ENCODE measurements at places on chromosomes 4 and X. TPM values are rescaled to one million over a fixed set of nuclear protein-coding genes. Genes with fewer than 3 reads are reported as not detected.
A peak's percentile ranks its signal among the peaks of the same experiment; 100 is the strongest.

DNA sequence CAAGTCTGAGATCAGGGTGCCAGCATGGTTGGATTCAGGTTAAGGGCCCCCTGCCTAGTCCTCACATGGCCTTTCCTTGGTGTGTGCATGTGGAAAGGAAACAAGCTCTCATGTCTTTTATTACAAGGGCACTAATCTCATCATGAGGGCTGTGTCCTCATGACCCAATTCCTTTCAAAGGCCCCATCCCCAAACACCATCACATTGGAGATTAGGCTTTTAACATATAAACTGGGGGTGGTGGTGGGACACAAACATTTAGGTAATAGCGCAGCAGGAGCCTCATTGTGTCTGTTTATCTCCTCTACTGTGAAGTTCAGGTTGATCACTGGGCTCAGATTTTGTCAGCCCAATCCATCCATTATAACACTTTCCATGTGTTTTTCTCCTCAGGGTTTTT lies 41.0 kb downstream of the BEX3 start:
- no peaks in the 10 kb centered on the region for H3K27me3 ChIP-seq
- no peak overlapping the region for H3K27ac ChIP-seq
- DNase-seq = no peak
- H3K36me3 ChIP-seq = no peaks in the 10 kb centered on the region
- no peak overlapping the region for H3K4me3 ChIP-seq

GRCh38 chr4:155974996-155975395 lies 21.3 kb upstream of the CTSO start:
- no peaks in the 10 kb centered on the region for H3K4me1 ChIP-seq
- no peaks in the 10 kb centered on the region for H3K27me3 ChIP-seq
- no peak overlapping the region for H3K27ac ChIP-seq
- DNase-seq = no peak
- H3K4me3 ChIP-seq = no peak overlapping the region
- no peaks in the 10 kb centered on the region for H3K36me3 ChIP-seq

DNA sequence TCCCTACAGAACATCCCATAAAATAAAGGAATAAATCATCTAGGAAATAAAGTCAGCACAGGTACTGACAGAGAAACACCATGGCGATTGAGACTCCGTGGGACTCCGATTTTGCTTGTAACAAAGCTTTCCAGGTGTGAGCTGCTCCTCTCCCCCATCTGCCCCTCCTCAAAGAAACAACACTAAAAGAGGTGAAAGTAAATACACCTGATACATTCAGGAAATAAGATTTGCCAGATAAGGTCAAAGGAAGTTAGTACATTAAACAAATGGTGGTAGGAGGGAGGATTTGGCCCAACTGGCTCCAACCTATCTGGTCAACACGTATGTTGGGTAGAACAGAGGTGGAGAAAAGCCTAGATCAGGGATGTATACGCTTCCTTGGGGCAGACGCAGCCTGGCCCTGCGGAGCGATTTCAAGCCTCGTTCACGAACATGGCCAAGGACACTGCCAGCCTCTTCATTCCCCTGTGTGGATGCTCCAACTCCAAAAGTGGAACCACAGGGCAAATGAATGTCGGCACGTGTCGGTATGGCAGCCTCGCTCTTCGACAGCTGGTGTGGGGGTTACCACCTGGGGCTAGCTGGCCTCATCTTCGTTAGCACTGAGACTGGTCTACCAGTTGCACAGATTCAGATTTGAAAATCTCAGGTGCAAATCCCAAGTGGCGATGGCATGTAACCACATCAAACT lies 162.5 kb downstream of the AFAP1 start:
- H3K36me3 ChIP-seq = peaks cover 11% of the 10 kb centered on the region
- H3K4me1 ChIP-seq = peaks cover 7% of the 10 kb centered on the region
- no peak for DNase-seq
- H3K27ac ChIP-seq = peak overlapping the region; percentile 19
- H3K27me3 ChIP-seq = no peaks in the 10 kb centered on the region
- H3K4me3 ChIP-seq = no peak overlapping the region

DNA sequence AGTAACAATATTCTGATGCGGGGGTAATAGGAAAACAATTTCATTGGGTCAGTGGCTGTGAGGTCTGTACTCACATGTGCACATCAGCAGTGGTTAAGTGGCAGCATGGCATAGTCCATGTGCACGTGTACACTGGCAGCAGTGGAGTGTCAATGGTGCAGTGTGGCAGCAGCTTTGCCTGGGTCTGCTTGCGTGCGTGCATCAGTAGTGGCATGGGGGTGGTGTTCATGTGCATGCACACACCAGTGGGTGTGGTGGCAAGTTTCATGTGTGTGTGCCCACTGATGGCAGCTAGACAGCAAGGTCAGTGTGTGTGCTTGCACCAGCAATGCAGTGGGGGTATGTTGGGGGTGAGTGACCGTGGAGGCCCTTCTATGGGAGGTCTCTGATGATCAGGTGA lies 581.6 kb upstream of the KLHL4 start:
- DNase-seq = no peak
- no peak overlapping the region for H3K27ac ChIP-seq
- H3K36me3 ChIP-seq = no peaks in the 10 kb centered on the region
- no peaks in the 10 kb centered on the region for H3K4me1 ChIP-seq

DNA sequence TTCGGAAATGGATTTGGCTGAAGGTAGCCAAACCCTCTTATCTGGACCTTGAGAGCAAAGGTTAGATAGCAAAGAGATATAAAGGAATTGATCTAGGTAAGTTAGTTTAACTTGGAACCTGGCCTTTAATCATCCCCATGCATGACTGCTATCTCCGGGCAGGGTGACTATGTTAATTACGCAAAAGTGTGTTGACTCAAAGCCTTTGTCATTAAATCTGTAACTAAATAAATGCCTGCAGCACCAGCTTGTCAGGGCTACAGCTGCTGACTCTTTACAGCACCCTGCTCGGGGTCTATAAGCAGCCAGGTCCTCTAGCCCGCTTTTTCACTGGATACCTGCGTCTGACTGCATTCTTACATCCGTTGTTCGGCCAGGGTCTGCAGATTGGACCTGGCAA lies 201.7 kb downstream of the TBCK start:
- H3K36me3 ChIP-seq = no peaks in the 10 kb centered on the region
- no peaks in the 10 kb centered on the region for H3K27me3 ChIP-seq
- H3K27ac ChIP-seq = no peak overlapping the region
- no peaks in the 10 kb centered on the region for H3K4me1 ChIP-seq

GRCh38 chr4:12126474-12126873 lies 697.8 kb upstream of the HS3ST1 start:
- no peaks in the 10 kb centered on the region for H3K4me1 ChIP-seq
- H3K4me3 ChIP-seq = no peak overlapping the region
- no peak overlapping the region for H3K27ac ChIP-seq
- no peak for DNase-seq
- H3K27me3 ChIP-seq = no peaks in the 10 kb centered on the region

DNA sequence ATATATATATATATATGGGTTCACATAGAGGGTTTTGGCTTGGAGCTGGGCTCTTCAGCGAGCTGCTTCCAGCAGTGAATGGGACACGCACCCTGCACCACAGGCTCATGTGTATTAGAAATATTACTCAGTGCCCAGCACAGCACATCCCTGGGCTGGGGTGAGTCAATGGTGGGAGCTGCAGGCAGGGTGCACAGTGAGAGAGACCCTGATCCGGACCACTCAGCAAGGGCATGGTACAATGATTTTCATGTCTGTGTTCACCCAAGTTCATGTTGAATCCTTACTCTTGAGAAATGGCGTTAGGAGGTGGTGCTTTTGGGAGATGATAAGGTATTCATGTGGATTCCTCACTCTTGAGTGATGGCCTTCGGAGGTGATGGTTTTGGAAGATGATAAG lies 194.7 kb downstream of the ASMT start:
- no peak for DNase-seq
- H3K4me3 ChIP-seq = no peak overlapping the region
- H3K27ac ChIP-seq = no peak overlapping the region
- H3K36me3 ChIP-seq = no peaks in the 10 kb centered on the region
- no peaks in the 10 kb centered on the region for H3K27me3 ChIP-seq
- no peaks in the 10 kb centered on the region for H3K4me1 ChIP-seq

GRCh38 chrX:9503261-9503660 lies 38.4 kb downstream of the TBL1X start:
- no peaks in the 10 kb centered on the region for H3K27me3 ChIP-seq
- H3K4me3 ChIP-seq = no peak overlapping the region
- DNase-seq = no peak
- H3K27ac ChIP-seq = no peak overlapping the region

GRCh38 chr4:102477657-102478056 lies 23.5 kb upstream of the NFKB1 start:
- no peak overlapping the region for H3K27ac ChIP-seq
- DNase-seq = no peak
- H3K36me3 ChIP-seq = no peaks in the 10 kb centered on the region
- no peaks in the 10 kb centered on the region for H3K27me3 ChIP-seq
- H3K4me1 ChIP-seq = no peaks in the 10 kb centered on the region

DNA sequence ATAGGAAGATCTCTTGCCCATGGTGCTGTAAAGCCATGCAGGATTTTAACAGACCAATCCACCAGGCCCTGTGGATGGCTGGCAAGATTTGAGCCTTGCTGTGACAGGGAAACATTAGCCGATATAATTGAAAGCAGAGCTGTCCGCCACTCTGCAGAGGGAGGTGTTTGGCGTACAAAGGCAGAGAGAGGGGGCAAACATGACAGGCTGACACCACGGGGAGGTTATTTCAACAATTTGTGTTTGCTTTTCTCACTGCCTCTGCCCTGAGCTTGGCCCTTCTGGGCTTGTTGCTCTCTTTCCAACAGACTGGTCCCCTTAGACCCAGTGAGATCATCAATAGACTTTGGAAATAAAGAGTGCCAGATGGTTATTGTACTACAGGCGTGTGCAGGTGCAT lies 59.4 kb downstream of the CLNK start:
- H3K27ac ChIP-seq = no peak overlapping the region
- H3K36me3 ChIP-seq = no peaks in the 10 kb centered on the region
- no peak for DNase-seq

DNA sequence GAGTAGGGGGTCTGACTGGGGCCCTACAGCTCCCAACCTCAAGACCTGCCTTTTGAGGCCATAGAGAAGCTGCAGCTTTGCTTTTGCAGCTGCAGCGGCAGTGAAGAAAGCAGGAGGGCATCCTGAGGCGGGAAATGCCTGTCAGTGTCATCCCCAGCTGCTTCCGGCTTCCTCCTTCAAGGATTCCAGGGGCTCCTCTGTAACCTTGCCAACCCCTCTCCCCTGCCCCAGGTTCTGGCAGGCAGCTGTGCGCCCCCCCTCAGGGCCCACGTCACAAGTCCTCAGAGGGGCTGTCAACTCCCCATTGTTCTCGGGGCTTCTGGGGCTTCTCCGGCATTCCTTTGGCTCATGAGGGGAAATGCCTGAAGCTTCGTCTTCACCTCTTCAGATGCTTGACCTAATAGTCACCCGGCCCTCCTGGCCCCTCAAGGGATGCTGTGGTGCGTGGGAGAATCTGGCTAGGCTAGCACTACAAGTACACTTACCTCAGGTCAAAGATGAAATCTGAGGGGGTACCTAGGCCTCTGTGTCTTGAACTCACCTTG lies 31.9 kb downstream of the APLN start:
- no peaks in the 10 kb centered on the region for H3K36me3 ChIP-seq
- DNase-seq = no peak

- no peaks in the 10 kb centered on the region for H3K27me3 ChIP-seq
- H3K27ac ChIP-seq = no peak overlapping the region
Observed at GRCh38 chr4:169225812-169226211, 44.9 kb downstream of the SH3RF1 start.

- H3K4me3 ChIP-seq = no peak overlapping the region
- H3K36me3 ChIP-seq = no peaks in the 10 kb centered on the region
- H3K4me1 ChIP-seq = no peaks in the 10 kb centered on the region
- DNase-seq = no peak
Observed at GRCh38 chrX:18887825-18888212, 96.1 kb downstream of the PHKA2 start.

- no peaks in the 10 kb centered on the region for H3K36me3 ChIP-seq
- DNase-seq = peak; percentile 82
- no peaks in the 10 kb centered on the region for H3K27me3 ChIP-seq
- peak overlapping the region; percentile 85 for H3K4me3 ChIP-seq
- H3K27ac ChIP-seq = peak overlapping the region; percentile 98
Observed at GRCh38 chr4:15002659-15003400, 549 bp downstream of the CPEB2 start.

- H3K4me3 ChIP-seq = peak overlapping the region; percentile 58
- H3K4me1 ChIP-seq = no peaks in the 10 kb centered on the region
- H3K27me3 ChIP-seq = no peaks in the 10 kb centered on the region
- peak overlapping the region; percentile 91 for H3K27ac ChIP-seq
- peak; percentile 85 for DNase-seq
Observed at GRCh38 chr4:76950052-76950955, 752 bp downstream of the SEPTIN11 start.

GRCh38 chr4:169210504-169211118 lies 60.1 kb downstream of the SH3RF1 start:
- peaks cover 3% of the 10 kb centered on the region for H3K4me1 ChIP-seq
- no peak overlapping the region for H3K4me3 ChIP-seq
- no peak for DNase-seq
- H3K27me3 ChIP-seq = no peaks in the 10 kb centered on the region
- H3K36me3 ChIP-seq = no peaks in the 10 kb centered on the region

- no peak overlapping the region for H3K4me3 ChIP-seq
- peak; percentile 77 for DNase-seq
- peak overlapping the region; percentile 87 for H3K27ac ChIP-seq
Observed at GRCh38 chr4:147361726-147362125, 119.2 kb upstream of the EDNRA start.

GRCh38 chr4:1904042-1904441 lies 32.8 kb downstream of the NSD2 start:
- no peak overlapping the region for H3K4me3 ChIP-seq
- no peaks in the 10 kb centered on the region for H3K27me3 ChIP-seq
- H3K27ac ChIP-seq = no peak overlapping the region
- peaks cover 10% of the 10 kb centered on the region for H3K4me1 ChIP-seq
- peaks cover 8% of the 10 kb centered on the region for H3K36me3 ChIP-seq

DNA sequence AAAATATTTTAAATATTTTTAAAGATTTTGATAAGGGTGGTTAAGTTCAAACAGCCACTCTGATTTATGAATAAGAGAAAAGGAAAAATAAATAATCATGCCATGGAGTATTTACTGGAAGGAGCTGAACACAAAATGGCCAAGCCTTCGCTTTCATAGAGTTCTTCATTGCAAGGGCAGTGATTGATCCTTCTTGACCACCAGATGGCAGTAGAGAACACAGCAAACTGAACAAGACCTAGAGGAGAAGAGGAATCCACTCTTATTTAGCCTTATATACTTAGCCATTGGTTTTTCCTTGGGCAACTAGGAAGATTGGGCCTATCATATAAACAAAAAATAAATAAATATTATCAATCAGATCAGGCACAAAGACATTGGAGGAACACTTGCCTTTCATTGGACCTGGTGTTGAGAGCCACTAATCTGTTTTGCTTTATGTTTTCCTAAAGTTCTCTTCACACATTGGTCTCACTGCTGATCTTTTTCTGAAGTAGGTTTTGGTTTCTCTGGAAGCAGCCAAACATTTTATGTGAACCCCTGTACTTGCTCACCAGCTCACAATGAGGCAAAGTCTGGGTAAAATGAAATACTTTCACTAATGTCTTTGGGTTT lies 58.1 kb upstream of the PARM1 start:
- H3K36me3 ChIP-seq = no peaks in the 10 kb centered on the region
- no peaks in the 10 kb centered on the region for H3K4me1 ChIP-seq
- H3K4me3 ChIP-seq = no peak overlapping the region
- no peak overlapping the region for H3K27ac ChIP-seq
- no peaks in the 10 kb centered on the region for H3K27me3 ChIP-seq

Gene LYAR
- 16.7 TPM for total RNA-seq

Gene CYBB
- total RNA-seq = 18.6 TPM

Gene CCDC110
- total RNA-seq = 3.6 TPM

Gene CDX4
- not detected for total RNA-seq

Gene SPIN4
- total RNA-seq = 8.1 TPM

Gene PF4V1
- total RNA-seq = not detected

Gene NPY2R
- 0.42 TPM for total RNA-seq

Gene SPRY1
- total RNA-seq = 23.8 TPM

Gene IL9R
- 0.50 TPM for total RNA-seq

Gene KCNIP4
- 0.67 TPM for total RNA-seq

Gene CLDN22
- total RNA-seq = not detected

All from colonic mucosa (tissue), 4 donors.